ENCODE measurements at places on chromosomes 7 and 10. TPM values are rescaled to one million over a fixed set of nuclear protein-coding genes. Genes with fewer than 3 reads are reported as not detected.

The MBL2 gene
- not detected for polyA plus RNA-seq

The PPP1R17 gene
- not detected for polyA plus RNA-seq

The HOGA1 gene
- polyA plus RNA-seq: 4.8 TPM

The HOXA9 gene
- polyA plus RNA-seq: not detected

The LRRC17 gene
- polyA plus RNA-seq: 138 TPM

The RELN gene
- polyA plus RNA-seq: 0.02 TPM

The MOSPD3 gene
- polyA plus RNA-seq: 30.0 TPM

- no peak overlapping the region for H3K27ac ChIP-seq
- DNase-seq: no peak
- no peak overlapping the region for H3K4me3 ChIP-seq
- H3K27me3 ChIP-seq: peaks cover 5% of the 10 kb centered on the region
- H3K36me3 ChIP-seq: no peaks in the 10 kb centered on the region
- H3K4me1 ChIP-seq: no peaks in the 10 kb centered on the region
These were observed 76.9 kb upstream of the EGR2 start for GRCh38 chr10:62893036-62893435.

DNA sequence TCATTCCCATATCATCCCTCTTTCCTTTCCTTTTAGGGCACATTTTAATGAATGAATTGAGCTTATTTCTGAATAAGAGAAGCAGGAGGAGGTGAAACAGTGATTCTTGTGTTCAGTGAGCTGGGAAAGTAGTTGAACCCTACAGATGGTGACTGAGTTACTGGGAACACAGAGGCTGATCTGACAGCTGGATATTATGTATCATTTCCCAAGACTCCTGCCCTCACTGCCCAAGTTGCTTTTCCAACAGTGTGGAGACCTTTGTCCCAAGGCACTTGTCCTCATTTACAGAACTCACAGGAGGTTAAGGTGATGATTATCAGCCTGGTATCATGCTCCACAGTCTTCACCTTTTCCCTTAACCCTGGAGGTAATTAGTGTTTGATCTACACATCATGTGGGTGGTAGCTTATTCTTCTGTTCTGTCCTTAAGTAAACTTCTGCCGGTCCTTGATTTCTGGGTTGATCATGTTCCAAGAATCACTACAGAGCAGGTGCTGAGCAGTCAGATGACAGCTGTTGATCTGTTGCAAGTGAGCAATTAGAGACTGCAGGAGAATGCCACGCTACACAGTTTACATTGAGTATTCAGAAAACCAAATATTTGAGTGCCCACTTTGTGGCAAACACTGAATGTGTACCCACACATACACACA, 2.6 kb downstream of the PRLHR start:
- no peaks in the 10 kb centered on the region for H3K36me3 ChIP-seq
- no peak overlapping the region for H3K27ac ChIP-seq
- no peak overlapping the region for H3K4me3 ChIP-seq
- DNase-seq: no peak
- peaks cover 19% of the 10 kb centered on the region for H3K4me1 ChIP-seq

GRCh38 chr7:139886206-139886605, 57.1 kb downstream of the TBXAS1 start:
- H3K36me3 ChIP-seq: no peaks in the 10 kb centered on the region
- no peak overlapping the region for H3K4me3 ChIP-seq
- H3K27ac ChIP-seq: no peak overlapping the region
- H3K27me3 ChIP-seq: no peaks in the 10 kb centered on the region

GRCh38 chr7:67805921-67806471, 809.4 kb downstream of the TYW1 start:
- H3K27ac ChIP-seq: no peak overlapping the region
- DNase-seq: no peak
- H3K36me3 ChIP-seq: no peaks in the 10 kb centered on the region
- H3K4me3 ChIP-seq: no peak overlapping the region

GRCh38 chr10:47379901-47380300, 4.2 kb downstream of the ZNF488 start:
- no peaks in the 10 kb centered on the region for H3K27me3 ChIP-seq
- H3K36me3 ChIP-seq: no peaks in the 10 kb centered on the region
- no peak overlapping the region for H3K4me3 ChIP-seq
- peaks cover 36% of the 10 kb centered on the region for H3K4me1 ChIP-seq
- H3K27ac ChIP-seq: no peak overlapping the region
- peak; percentile 8 for DNase-seq

DNA sequence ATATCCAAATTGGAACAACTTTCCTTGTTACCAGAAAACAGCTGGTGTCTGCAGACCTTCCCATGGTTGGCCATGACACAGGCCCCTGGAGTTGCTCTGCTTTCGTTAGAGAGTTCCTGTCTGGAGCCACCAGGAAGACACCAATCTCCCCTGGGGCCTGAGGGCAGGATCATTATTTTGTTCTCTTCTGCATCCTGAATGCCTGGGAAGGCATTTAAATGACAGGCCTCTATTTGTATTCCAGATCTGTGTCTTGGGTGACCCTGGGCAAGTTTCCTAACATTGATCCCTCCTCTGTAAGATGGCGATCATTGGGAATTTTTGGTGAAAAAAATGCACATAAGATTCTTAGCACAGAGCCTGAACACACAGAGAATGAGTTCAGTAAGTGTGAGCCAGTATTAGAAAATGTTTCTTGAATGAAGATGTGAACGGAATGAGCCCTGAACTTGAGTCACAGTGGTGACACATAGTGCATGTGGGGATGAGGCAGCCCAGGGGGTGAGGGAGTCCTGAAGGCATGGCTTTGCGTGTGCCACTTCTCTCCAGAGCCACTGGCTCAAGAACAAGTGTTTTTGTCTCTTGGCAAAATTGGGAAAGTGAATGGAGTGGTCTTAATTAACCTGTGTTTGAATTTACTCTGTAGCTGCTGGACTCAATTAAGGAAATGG, 28.4 kb downstream of the BMPER start:
- H3K27me3 ChIP-seq: no peaks in the 10 kb centered on the region
- H3K36me3 ChIP-seq: no peaks in the 10 kb centered on the region
- no peak overlapping the region for H3K4me3 ChIP-seq
- no peak overlapping the region for H3K27ac ChIP-seq
- H3K4me1 ChIP-seq: peaks cover 19% of the 10 kb centered on the region

DNA sequence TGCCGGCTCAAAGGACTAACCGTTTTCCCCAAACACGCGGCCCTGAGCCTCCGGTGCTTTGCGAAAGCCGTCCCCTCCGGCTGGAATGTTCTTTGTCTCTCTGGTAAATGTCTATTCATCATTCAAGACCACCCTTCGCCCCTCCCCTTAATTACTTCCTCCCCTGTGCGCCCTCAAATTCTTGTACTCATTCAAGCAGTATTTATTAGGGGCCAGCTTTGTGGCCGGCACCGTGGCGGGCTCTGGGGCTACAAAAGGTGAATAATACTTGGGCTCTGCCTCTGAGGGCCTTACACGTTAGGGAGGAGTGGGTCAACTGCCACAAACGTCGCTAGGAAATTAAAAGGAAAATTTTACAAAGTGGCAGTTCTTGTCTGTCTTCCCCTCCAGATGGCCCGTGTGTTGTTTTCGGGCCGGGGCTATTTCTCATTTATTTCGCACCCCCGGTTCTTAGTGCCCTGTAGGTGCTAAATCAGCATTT, 1.5 kb upstream of the MEST start:
- peaks cover 17% of the 10 kb centered on the region for H3K4me1 ChIP-seq
- no peak for DNase-seq
- H3K27me3 ChIP-seq: no peaks in the 10 kb centered on the region
- H3K36me3 ChIP-seq: no peaks in the 10 kb centered on the region
- no peak overlapping the region for H3K4me3 ChIP-seq

DNA sequence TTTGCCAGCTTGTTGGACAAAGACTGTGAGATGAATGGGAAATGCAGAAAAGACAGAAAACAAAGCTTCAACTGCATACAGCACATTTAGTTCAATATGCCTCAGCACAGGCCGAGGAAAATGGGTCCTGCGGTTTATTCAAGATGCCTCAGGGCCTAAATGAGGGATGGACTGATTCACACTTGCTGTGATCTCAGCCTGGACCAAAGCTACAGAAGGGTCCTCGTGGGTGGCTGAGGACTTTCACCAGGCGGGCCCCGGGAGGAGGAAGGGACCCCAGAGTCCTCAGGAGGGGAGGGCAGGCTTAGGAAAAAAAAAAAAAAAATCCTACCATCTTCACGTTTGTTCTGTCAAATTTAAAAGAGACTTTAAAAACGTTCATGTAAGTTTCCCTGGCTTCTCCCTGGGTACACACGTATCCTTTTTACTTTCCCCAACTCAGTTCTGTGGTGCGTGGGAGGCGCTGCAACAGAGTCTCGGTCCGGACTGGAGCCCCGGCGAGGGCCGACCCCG, 624 bp upstream of the ZNF783 start:
- H3K27me3 ChIP-seq: no peaks in the 10 kb centered on the region
- H3K27ac ChIP-seq: peak overlapping the region; percentile 55
- peak; percentile 69 for DNase-seq
- H3K4me1 ChIP-seq: peaks cover 9% of the 10 kb centered on the region
- peaks cover 8% of the 10 kb centered on the region for H3K36me3 ChIP-seq
- H3K4me3 ChIP-seq: peak overlapping the region; percentile 62

- DNase-seq: peak; percentile 62
- H3K27ac ChIP-seq: no peak overlapping the region
- no peaks in the 10 kb centered on the region for H3K4me1 ChIP-seq
- H3K27me3 ChIP-seq: no peaks in the 10 kb centered on the region
- no peak overlapping the region for H3K4me3 ChIP-seq
These were observed 150.5 kb upstream of the VKORC1L1 start for GRCh38 chr7:65722361-65722792.

DNA sequence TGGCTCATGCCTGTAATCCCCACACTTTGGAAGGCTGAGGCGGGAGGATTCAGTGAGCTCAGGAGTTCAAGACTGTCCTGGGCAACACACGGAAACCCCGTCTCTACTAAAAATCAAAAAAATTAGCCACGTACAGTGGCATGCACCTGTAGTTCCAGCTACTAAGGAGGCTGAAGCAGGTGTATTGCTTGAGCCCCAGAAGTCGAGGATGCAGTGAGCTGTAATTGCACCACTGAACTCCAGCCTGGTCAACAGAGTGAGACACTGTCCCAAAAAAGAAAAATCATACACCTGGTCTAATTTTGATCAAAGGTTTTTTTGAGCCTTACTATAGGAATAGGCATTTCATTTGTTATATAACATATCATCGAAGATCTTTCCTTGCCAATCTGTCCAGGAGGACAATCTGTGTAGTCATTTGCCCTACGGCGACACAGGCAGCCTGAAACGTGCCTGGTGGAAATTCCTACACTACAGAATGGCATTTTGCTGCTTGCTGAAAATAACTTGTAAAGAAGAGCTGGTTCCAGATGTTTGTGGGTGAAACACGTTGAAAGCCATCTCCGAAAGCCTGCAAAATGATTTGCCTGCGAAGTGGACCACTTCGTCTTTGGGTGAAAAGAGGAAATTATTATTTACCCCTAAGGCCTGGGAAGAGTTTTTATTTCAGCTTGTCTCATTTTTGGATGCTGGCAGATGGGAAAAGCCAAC, 31.3 kb upstream of the GDI2 start:
- H3K4me3 ChIP-seq: no peak overlapping the region
- H3K27ac ChIP-seq: no peak overlapping the region
- H3K4me1 ChIP-seq: no peaks in the 10 kb centered on the region
- H3K36me3 ChIP-seq: no peaks in the 10 kb centered on the region

DNA sequence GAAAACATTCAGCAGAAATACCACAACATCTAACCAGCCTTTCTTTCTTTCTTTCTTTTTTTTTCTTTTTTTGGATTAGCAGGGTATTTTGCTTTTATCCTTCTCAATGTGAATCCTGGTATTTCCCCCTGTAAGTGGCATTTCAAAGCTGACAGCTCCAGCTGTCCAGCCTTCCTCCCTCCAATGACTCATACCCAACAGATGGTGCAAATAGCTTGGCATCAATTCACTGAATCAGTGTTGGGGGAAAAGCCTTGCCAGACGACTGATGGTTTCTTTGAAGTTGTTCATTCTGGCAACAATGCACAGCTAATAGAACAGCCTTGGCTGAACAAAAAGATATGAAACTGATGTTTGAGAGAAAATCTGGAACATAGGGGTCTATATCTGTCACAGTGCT, 316.8 kb upstream of the STEAP1 start:
- no peaks in the 10 kb centered on the region for H3K36me3 ChIP-seq
- H3K4me1 ChIP-seq: no peaks in the 10 kb centered on the region
- H3K27ac ChIP-seq: no peak overlapping the region
- DNase-seq: no peak
- no peaks in the 10 kb centered on the region for H3K27me3 ChIP-seq

- no peak overlapping the region for H3K4me3 ChIP-seq
- DNase-seq: no peak
- no peaks in the 10 kb centered on the region for H3K27me3 ChIP-seq
- H3K27ac ChIP-seq: no peak overlapping the region
- H3K36me3 ChIP-seq: no peaks in the 10 kb centered on the region
- no peaks in the 10 kb centered on the region for H3K4me1 ChIP-seq
These were observed 686.8 kb upstream of the LRRTM3 start for GRCh38 chr10:66239062-66239461.

DNA sequence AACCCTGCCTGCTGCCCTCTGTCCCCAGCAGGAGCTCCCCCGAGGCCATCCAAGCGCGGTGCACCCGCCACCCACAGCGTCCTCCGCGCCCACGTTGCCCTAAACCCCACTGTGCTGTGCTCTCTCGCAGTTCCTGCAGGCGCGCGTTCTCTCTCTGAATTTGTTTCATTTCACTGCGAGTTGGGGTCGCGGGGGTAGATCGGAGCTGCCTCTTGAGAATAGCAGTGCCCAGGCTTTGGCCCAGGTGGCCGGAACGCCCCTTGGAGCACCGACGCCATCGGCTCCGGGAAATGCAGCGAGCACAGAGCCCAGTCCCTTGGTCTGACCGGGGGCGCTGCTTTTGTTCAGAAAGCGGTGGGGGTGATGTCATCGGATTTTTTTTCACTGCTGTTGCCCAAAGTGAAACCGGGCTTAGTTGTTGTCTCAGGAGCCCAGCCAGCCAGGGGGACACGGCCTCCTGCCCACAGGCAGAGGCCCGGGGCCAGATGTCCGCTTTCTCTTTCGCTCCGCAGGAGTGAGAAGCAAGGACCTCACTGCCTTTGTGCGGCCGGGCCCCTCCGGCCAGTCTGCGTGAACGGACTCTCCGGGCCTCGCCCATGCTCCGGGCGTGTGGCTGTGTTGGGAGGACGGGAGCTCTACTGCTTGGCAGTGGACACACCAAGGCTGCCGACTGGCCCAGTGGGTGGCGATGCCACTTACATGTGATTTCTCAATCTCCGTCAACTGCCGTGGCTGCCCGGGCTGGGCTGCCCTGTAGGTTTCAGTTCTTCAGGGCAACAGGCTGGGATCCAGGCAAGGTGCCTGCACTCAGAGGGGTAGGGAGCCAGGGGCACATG, 43.1 kb downstream of the FOXK1 start:
- H3K27ac ChIP-seq: peak overlapping the region; percentile 47
- DNase-seq: peak; percentile 73
- no peaks in the 10 kb centered on the region for H3K36me3 ChIP-seq
- peak overlapping the region; percentile 47 for H3K4me3 ChIP-seq
- H3K27me3 ChIP-seq: no peaks in the 10 kb centered on the region
- no peaks in the 10 kb centered on the region for H3K4me1 ChIP-seq

DNA sequence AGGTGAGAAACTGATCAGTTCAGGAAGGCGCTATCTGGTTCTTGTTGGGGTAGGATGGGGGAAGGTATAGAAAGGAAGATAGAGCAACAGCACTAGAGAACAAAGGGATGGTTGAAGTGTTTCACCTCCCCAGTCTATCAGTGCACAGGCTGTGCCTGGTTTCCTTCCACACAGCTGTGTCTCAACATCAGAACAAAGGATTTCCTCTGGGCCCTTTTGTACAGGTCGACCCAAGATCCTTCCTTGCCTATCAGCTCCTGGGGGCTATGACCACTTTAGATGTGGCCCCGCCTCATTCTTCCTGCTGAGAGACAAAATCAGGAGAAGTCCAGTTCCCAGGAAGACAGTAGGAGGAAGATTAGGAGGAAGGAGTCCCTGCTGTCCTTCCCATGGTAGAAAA, 65.6 kb downstream of the NAMPT start:
- H3K4me3 ChIP-seq: no peak overlapping the region
- DNase-seq: no peak
- H3K4me1 ChIP-seq: peaks cover 7% of the 10 kb centered on the region
- H3K27ac ChIP-seq: no peak overlapping the region
